Skin of body (tissue), 3 donors: ENCODE measurements at places on chromosomes 11 and 22.

GRCh38 chr11:103035791-103036434 lies 56.0 kb downstream of the DCUN1D5 start:
- peak; percentile 69 for DNase-seq

GRCh38 chr11:114075891-114076441 lies 16.5 kb downstream of the ZBTB16 start:
- DNase-seq: peak; percentile 76

DNA sequence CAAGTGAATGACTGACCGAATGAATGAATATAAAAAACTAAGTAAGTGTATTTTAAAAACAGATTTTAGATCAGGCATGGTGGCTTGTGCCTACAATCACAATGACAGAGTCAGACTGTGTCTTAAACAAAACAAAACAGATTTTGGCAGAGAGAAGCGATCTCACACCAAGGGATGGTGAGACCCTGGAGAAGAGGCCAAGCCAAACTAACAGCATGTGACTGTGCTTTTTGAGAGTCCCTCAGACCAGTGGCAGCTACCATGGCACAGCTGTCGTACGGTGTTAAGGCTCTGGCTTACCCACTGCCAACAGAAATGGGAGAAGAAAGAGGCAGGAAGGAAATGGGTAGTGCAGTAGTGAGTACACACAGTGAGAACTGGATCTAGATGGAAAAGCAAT lies 60.6 kb downstream of the SGSM3 start:
- no peak for DNase-seq

DNA sequence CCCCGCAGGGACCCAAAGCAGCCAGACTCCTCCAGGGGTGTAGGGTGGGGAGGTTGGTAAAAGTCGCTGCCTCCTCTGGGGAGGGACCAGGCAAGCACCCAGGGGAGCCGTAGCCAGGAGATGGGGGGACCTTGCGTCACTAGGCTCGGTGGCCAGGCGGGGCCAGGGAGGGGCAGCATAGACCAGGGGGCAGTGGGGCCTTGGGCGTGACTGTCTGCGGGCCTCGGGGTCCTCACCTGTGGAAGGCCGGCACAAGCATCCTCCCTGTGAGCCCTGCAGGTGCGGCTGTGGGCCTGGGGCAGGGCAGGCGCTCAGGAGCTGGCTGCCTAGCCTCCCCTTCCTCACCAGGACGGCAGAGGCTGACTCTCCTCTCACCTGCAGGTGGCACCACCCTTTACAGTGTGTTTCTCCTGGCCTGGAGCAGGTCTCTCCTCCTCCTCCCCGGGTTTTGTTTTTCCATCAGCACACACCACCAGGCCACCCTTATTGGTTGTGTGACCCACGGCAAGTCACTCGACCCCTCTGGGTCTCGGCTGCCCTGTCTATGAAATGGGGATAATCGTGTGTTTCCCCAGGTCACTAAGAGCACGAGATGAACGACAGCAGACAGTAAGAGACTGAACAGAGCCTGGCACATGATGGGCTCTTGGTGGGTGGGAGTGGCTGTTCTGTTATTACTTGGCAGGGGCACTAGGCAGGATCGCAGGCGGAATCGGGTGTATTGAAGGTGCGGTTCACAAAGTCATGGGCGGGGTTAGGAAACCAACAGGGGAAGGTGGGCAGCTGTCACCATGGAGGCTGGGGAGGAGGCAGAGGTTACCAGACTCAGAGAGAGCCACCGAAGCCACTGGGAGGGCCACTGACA lies 52.7 kb downstream of the FLRT1 start:
- DNase-seq: no peak

DNA sequence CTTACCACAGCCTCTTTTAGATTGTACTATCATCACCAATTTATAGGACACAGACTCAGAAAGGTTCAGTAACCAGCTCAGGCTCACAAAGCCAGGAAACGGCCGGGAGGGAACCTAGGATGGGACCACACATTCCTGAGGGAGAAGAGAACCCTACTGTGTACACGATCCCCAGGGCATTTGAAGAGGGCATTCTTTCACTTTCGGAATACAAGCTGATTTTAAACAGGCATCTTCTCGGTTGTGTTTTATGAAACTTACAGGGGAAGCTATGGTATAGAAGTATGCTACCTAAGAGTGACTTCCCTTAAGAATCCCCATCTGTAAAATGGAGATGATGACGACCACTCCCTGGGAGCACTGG lies 19.0 kb downstream of the SMCO4 start:
- no peak for DNase-seq

DNA sequence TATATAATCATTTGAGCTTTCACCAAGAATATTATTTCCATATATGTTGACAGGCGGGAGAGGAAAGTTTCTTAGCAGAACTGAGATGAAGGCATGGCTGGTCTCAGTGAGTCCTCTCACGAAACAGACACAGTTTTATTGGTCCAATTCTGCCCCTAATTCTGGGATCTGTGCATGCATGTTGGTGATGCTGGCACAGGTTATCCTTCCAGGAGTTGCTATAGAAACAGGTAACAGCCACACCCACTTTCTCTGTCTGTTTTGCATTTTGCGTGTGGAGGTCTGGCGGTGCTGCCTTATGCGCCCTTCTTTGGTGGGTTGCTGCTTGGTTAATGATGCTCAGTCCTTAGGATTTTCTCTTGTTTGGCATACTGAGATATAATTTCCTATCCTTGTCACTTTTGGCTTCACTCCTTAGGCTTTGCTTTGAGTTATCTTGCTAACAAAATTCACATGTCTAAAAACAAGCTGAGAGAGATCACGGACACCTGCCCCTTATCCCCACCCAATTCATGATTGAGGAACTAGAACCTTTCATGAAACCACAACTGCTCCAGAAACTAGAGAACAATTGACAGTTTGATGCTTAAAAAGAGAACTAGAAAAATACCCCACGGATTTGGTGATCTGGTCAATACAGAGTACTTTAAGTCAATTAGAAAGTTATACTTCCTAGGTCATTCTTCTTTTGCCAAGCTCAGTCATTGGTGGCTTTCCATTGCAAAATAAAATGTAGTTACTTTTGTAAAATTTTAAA lies 189.3 kb downstream of the FAT3 start:
- no peak for DNase-seq

DNA sequence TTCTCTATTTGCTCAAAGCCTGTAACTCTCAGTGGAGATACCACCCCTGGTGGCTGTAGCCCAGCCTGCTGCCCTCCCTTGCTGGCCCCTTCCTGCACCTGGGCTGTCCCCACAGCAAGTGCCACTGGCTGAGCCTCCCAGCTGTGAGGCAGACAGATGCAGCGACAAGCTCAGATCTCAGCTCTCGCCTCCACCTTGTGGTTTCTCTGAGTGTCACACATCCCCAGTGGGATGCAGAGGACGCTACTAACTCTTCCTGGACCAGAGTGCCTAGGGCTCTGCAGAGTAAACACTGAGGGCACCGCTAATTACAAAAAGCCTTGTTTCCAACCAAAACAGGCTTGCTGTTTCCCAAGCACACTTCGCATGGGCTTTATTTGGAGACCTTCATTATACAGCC lies 8.9 kb downstream of the YPEL1 start:
- no peak for DNase-seq

DNA sequence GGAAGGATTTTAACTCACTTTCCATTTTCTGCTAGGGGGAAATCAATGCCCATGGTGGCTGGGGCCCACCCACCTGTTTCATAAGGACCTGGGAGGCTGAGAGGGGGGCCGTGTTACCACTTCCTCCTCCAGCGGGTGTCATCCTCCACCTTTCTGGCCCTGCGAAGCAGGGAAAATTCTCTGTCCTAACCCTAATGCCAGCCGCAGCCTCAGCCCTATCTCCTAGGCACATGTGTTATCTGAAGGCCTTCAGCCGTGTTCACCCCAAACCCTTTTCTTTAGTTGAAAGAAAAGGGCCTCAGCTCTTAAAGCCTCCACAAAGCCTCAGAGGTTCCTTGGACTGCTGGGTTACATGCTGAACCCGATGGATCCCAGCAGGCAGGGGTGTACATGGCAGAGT lies 55.4 kb upstream of the NECTIN1 start:
- no peak for DNase-seq

DNA sequence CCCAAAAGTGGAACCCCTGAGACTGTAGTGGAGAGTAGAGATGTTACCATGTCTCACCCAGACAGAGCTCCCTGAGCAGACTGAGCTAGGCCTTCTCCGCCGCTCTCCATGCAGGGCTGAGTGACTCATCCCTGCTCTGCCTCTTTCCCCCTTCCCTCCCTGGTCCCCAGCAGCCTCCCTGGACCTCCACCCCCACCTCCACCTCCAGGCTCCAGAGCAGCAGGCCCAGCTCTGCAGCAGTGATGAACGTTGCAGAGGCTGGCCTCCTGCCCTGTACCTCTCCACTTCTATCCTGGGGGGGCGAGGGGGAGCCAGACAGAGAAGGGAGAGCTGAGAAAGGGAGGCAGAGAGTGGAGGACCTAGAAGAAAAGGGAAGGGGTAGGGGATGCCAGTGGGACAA lies 19.3 kb upstream of the ARAP1 start:
- DNase-seq: no peak

DNA sequence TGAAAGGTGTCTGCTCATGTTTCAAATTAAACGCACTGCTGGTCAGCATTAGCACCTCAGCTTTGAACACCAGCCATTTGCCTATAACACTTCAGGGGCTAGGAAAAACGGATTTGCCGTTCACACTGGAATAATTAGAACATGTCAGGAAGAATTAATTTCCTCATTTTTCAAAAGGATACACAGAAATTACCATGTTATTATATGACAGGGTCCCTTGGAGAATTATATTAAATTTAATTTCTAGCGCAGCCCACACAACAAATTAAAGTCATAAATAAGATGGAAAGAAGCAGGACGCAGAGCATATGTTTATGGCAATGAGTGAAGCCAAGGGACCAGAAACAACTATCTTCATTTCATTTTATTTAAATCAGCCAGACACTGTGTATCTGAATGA lies 83.8 kb upstream of the SOX6 start:
- DNase-seq: no peak

- DNase-seq: peak; percentile 96
These were observed 417 bp upstream of the BRSK2 start for GRCh38 chr11:1389103-1389931.

- no peak for DNase-seq
These were observed 4.8 kb downstream of the PAX6 start for GRCh38 chr11:31806186-31806927.
